Progenitor cell of endocrine pancreas (in vitro differentiated cells): ENCODE measurements at places on chromosomes 3 and 15.

DNA sequence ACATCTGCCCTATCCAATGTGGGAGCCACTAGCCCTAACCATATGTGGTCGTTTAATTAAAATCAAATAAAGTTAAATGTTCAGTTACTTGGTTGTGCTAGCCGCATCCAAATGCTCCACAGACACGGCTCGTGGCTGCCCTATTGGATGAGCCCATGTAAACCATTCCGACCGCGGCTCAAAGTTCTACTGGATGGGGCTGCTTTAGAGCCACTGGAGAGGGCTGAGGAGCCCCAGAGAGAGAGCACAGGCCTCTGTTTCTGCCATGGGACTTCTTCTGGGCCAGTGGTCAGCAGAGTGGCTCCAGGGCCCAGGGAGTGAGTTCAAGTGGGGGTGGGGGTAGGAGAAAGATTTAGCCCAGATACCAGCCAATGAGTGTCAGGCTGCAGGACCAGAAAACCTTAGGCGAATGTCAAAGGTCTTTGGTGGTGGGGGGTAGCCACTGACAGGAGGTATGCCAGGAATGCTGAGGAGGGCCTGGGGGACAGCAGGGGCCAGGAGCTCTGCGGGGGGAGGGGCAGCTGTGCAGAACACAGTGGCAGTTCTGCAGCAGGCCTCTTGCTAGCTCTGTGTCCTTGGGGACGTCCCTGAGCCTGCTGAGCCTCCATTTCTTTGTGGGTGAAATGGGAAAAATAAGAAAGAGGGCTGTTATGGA is 30.1 kb downstream of the SPSB4 start:
- DNase-seq: no peak

DNA sequence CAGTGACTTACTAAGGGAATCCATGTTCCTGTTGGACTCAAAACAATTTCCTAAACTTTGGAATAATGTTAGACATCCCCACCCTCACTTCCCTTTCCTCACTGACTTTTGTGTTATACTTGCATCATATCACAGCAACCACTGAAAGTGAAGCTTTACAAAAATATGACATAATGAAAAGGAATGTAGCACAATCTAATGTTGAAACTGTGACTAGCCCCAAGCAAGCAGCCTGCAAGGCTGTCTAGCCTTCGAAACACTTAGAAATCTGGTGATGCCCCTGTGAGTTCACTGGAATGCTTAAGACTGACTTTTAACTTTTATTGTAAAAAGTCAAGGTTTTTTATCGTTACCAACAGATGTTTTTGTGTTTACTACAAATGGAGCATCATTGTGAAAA is 203.7 kb upstream of the ZNF385D start:
- no peak for DNase-seq

DNA sequence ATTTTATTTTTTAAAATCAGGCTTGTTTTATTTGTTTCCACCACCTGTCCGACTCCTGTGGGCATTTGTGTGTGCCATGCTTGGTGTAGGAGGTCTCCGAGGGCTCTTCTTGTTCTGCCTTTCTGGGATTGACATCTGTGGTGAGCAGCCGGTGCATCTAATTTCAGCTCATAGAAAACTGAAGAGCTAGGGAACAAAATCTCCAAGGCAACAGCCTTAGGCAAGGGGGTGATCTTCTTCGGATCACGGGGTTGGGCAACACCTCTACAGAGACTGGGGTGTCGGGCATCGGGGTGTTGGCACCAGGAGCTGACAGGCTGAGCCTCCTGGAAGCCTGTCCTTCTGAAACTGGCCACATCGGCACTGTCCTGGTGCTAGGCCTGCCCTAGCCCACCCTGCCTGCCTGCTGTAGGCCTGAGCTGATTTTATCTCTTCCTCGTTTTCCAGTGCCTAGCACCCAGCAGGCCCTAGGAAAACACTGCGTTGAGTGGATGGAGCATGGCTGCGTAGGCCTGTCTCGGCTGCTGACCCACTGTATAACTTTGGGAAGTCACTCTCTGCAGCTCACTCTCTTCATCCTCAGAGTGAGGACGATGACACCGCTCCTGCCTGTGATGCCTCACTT is 10.3 kb downstream of the CHCHD6 start:
- no peak for DNase-seq

GRCh38 chr3:157572559-157573270 is 69.5 kb upstream of the VEPH1 start:
- DNase-seq: no peak

DNA sequence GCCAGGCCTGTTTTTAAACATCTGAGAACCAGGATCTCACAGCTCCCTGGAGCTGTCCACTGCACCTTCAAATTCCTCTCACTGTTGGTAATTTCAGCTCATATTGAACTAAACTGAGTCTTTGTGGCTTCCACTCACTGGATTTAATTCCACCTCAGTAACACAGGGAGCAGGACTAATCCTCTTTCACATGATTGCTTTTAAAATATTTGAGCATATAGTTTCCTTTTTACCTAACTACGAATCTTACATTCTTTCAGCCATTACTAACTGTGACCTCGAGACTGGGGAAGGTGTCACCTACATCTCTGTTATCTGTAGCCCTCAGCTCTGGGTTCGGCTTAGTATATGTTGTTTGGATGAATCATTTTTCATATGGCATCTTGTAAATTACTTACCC is 194.3 kb upstream of the C2CD4B start:
- no peak for DNase-seq

GRCh38 chr3:10292505-10293419 is at the start of gene GHRL:
Gene GHRL, minus strand, starts transcription at chr3:10292947. Its CDS starts 2,767 bp downstream, at chr3:10290180.
- DNase-seq: no peak

- no peak for DNase-seq
Measured at GRCh38 chr3:122782804-122783203, 10.8 kb downstream of the HSPBAP1 start.

GRCh38 chr15:50183112-50183794 is 1.3 kb downstream of the SLC27A2 start:
- DNase-seq: no peak

DNA sequence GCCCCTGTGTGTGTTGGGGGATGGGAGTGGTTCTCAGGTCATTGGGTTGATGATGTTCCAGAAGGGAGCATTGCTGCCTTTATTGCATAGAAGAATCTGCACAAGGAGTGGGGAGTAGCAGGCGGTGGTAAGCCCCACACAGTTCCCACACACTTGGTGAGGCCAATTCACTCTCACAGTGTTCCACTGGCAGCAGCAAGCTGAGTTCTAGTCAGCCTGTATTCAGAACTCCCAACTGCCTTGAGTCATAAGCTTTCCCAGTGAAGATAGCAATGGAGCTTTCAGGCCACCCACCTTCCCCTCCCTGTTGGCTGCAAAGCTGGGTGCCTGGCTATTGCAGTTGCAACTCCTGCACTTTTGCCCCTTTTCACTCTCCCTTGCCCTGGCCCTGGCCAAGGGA is 181.1 kb upstream of the RBMS3 start:
- no peak for DNase-seq

GRCh38 chr3:8576841-8577571 is 67.6 kb downstream of the SSUH2 start:
- no peak for DNase-seq

- no peak for DNase-seq
Measured at GRCh38 chr3:102114264-102114979, 265.1 kb downstream of the NFKBIZ start.

DNA sequence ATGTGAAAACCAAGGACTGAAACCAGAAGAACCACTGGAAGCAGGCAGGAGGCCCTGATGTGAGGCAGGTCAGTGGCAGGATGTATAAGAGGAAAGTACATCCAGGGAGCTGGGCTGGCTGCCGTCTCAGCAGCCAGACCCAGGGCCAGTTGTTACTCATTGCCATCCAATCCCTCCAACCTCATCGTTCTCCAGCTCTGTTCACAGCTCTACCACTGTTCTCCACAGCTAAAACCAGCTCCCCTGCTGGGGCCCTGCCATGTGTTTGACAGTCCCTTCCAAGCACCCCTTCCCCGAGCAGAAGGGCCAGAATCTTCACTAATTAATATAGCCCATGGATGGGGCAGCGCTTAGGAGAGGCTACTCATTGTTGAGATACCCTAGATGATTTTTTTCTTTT is 206.6 kb downstream of the MECOM start:
- DNase-seq: no peak

- DNase-seq: no peak
Measured at GRCh38 chr15:29872716-29873115, 50.4 kb upstream of the TJP1 start.

GRCh38 chr3:126855374-126855773 is 127.5 kb upstream of the PLXNA1 start:
- DNase-seq: no peak

DNA sequence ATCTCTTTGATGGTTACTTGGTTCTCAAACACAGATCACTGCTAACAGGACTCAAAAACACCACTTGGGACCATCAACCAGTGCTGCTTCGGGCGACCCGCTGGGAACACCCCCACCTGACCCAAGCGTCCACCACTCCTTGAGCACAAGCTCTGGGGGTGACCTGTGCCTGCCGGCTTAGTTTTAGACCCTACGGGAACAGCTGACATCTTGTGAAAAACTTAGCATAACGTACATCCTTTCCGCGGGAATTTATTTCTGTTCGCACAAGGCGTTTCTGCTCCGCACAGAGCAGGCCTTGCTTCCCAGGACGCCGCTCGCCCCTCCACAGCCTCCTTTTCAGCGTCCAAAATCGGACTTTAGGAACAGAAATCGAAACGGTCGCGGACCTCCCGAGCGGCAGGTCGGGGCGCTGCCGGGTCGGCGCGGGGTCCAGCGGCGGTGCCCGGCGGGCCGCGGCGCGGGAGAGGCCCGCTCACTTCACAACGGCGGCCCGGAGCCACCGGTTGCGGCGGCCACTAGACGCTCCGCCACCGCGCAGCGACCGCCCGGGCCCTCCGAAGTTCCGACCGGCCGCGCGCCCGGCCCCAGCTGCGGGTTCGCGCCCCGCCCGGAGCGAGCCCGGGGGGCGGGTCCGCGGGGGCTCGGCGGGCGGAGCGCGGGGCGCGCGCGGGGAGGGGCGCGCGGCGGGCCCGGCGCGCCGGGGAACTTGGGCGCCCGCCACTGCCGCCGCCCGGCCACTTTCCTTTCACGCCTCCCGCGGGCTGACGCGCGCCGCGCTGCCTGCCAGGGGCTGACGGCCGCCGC is 959 bp downstream of the SFMBT1 start:
- peak; percentile 30 for DNase-seq

DNA sequence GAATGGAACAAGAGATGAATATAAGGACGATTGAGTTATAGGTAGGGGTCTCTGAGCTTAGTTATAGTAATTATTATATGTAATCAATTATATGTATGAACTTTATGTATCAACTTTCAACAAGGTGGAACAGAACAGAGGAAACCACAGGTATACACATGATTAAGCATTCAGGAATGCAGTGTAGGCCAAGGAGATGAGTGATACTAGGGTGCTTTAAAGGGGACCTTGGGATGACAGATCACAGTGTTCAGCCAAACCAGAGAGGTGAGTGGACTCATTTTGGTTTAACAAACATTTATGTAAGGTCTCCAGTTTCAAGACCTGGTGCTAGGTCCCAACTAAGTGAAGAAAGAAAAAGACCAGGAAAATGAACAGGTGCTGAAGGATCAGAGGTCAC is 895.5 kb downstream of the ROBO2 start:
- no peak for DNase-seq

DNA sequence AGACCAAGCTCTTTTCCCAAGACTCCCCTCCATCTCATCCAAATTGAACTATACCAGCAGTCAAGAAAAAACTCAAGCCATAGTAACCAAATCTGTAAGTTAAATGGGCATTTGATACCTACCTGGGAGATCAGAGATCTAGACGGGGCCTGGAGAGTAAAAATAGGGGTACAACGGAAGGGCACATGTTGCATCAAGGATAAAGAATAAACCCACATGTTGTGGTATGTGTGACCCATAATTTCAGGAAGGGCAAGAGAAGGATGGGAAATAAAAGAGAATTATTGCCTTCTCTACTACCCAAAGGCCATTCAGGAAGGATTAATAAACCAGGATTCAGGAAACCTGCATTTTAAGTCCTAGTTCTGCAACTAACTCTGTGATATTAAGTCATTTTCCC is 1.5 kb downstream of the TEX55 start:
- DNase-seq: no peak

DNA sequence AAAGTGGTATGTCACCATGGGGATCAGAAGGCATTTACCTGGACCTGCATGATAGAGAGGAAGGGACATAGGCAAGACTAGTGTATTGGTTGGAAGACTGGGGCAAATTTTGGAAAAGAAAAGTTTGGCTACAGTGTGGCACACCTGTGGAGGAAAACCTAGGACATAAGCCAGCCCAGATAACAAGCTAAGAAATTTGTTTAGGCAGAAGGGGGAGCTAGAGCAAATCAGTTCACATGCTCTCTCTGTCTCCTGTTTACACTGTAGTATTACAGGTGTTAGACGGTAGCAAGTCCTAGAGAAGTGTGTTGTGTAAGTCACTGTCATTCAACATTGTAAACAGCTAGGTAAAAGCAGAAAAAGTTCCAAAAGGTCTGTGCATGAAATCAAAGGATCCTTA is 11.9 kb upstream of the ALDH1A2 start:
- no peak for DNase-seq

- DNase-seq: no peak
Measured at GRCh38 chr3:58779934-58780333, 113.4 kb upstream of the FAM3D start.

- DNase-seq: no peak
Measured at GRCh38 chr3:109339714-109340648, 2.6 kb upstream of the DPPA4 start.

- no peak for DNase-seq
Measured at GRCh38 chr15:77504306-77504705, 83.6 kb downstream of the HMG20A start.

- DNase-seq: peak; percentile 56
Measured at GRCh38 chr3:125437631-125438435, 62.7 kb upstream of the ZNF148 start.

- DNase-seq: no peak
Measured at GRCh38 chr15:94066046-94066445, 165.3 kb upstream of the MCTP2 start.

- no peak for DNase-seq
Measured at GRCh38 chr3:126498929-126499328, 18.6 kb downstream of the UROC1 start.

DNA sequence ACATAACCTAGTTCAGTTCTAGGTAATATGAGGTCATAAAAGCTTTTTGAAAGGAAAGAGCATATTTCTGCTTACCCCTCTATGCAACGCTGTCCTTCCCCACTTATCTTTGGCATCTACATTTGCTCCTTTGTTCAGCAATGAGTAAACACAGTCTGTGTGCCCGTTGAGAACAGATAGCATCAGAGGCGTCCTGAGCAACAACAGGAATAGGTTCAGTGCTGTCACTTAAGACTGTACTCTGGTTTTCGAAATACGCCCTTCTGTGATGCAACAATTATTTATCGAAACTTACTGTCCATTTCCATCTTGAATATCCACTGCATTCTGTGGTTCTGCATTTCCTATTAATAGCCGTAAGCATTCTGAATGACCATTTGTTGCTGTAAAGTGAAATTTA is 84.4 kb downstream of the BTD start:
- DNase-seq: no peak

- DNase-seq: no peak
Measured at GRCh38 chr15:76994001-76994400, 925 bp upstream of the PSTPIP1 start.
